ENCODE measurements at places on chromosomes 4 and X. TPM values are rescaled to one million over a fixed set of nuclear protein-coding genes. Genes with fewer than 3 reads are reported as not detected.

Gene GABRB1
- total RNA-seq, result not detected

Gene TCEAL9
- 1.3 TPM for total RNA-seq

Gene GIMD1
- not detected for total RNA-seq

Gene CXCL11
- total RNA-seq, result not detected

Gene FRG2
- total RNA-seq, result not detected

DNA sequence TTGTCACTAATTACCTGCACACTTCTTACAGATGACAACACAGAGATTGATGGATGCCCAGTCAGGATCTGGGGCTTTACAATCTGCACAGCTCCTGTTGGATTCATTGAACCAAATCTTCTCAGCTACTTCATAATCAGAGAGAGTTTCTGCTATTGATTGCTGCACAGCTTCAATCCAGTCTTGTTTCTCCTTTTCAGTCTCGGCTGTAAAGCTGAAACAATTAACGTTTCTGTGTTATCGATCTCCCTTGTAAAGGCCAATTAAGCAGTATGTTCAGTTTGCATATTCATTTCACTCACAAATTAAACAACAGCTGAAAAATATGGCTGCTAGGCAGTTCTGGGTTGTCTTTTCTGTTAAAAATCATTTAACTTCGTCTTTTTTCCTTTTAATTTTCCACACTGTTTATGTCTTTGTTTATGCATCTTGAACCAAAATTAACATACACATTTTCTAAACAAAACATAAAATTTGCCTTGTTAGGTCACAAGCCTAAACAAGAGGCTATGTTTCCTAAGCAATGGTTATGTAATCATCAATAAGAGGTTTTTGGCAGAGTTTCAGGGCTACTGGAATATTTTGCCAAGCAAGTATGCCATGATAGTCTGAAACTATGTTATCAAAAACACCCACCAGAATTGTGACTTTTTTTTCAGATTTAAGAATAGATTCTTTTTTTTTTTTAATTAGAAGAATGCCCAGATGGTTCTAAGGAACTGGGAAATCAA lies 79.2 kb downstream of the ARAP2 start:
- DNase-seq, result no peak

- no peak for DNase-seq
These were observed 310.9 kb downstream of the MID1IP1 start for GRCh38 chrX:39112143-39112542.

- no peak for DNase-seq
These were observed 27.3 kb downstream of the BBS12 start for GRCh38 chr4:122759639-122760310.

- no peak for DNase-seq
These were observed 501.5 kb downstream of the ZIC3 start for GRCh38 chrX:138067415-138067814.

- peak; percentile 36 for DNase-seq
These were observed 47.3 kb upstream of the SCML1 start for GRCh38 chrX:17689971-17690409.

GRCh38 chr4:39998659-39999345 lies 21.1 kb upstream of the PDS5A start:
- DNase-seq, result no peak

- no peak for DNase-seq
These were observed 6.4 kb downstream of the SGMS2 start for GRCh38 chr4:107831140-107831539.

- no peak for DNase-seq
These were observed 100.8 kb upstream of the LIMCH1 start for GRCh38 chr4:41437111-41437536.

GRCh38 chr4:141541851-141542250 lies 94.5 kb upstream of the IL15 start:
- DNase-seq, result no peak

DNA sequence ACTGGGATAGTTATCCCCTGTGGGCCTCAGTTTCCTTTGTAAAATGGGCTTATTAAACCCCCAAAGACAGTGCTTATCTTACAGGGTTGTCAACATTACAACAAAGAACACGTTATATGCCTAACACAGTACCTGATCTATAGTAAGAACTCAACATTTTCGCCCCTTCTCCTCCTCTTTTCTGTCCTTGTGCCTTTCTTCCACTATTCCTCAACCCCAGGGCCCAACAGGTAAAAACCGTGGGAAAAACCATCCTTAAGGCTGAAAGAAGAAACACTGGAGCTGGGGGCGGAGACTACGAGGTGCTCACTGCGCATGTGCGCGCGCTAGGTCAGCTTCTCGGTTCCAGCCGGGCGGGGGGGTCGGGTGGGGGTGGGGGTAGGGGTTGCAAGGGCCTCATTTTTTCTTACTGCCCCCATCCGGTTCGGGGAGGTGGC lies 426 bp upstream of the XIAP start:
- DNase-seq, result peak; percentile 47

- no peak for DNase-seq
These were observed 475.2 kb downstream of the RPA4 start for GRCh38 chrX:97358941-97359340.

- DNase-seq, result no peak
These were observed 85.8 kb downstream of the KIT start for GRCh38 chr4:54743562-54743961.

DNA sequence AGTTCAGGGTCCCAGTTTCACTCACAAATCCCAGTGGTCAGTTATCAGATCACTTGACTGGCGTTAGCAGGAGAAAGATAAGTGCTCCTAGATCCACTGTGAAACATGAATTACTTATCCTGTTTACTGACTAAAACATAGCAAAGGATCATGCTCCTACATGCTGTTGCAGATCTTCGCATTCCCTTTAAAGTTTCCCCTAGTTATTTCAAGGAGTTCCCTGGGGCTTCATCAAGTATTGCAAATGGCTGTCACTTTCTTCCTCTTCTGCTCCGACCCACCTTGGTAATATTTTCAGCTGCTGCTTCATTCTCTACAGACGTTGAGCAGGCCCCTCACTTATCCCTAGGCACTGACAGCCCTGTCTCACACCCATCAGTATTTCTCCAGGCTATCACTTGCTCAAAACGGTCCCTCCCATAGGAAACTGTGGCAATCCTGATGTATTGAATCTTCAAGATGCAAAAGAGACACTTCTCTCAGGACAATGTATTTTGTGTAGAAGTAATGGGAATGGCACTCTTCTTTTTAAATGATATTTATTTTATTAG lies 466.0 kb downstream of the INPP4B start:
- no peak for DNase-seq
